ENCODE measurements at places on chromosomes 16 and 17.
A peak's percentile ranks its signal among the peaks of the same experiment; 100 is the strongest.

GRCh38 chr17:46053911-46054534, 55.0 kb downstream of the STH start:
- no peak for DNase-seq

DNA sequence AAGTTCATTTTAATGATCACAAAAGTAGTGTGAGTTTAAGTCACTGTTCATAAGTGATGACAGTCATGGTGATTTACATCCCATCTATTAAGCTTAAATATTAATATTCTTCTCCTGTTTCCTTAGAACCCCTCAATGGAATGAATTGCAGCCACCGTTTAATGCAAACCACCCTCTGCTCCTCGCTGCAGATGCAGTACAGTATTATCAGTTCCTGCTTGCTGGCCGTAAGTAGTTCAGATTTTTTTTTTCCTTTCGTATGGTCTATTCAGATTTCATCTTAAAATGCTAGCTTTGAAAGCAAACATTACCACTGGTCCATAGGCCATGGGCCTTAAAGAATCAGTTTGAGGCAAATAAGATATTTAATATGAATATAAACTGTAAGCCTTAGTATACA, 359.0 kb upstream of the TBX2 start:
- no peak for DNase-seq

- DNase-seq, result no peak
These were observed 32.5 kb upstream of the WFIKKN2 start for GRCh38 chr17:50802609-50803571.

- no peak for DNase-seq
These were observed 17.5 kb downstream of the SBK1 start for GRCh38 chr16:28309811-28310311.

DNA sequence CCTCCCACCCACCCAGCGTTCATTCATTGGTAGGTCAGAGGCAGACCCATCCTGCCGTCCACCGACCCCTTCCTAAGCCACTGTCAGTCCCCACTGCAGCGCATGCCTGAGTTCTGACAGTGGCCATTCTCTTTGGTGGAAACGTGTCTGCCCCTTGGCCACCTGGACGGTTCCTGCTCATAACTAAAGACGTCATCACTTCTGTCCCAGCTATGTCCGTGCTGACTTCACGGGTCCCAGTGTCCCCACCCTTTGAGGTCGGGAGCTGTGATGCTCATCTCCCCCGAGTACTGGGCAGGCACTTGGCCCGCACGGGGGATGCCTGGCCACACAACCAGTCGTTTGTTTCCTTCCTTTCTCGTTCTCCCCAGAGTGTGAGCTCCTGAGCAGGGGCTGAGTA, 267.1 kb downstream of the C16orf95 start:
- no peak for DNase-seq

DNA sequence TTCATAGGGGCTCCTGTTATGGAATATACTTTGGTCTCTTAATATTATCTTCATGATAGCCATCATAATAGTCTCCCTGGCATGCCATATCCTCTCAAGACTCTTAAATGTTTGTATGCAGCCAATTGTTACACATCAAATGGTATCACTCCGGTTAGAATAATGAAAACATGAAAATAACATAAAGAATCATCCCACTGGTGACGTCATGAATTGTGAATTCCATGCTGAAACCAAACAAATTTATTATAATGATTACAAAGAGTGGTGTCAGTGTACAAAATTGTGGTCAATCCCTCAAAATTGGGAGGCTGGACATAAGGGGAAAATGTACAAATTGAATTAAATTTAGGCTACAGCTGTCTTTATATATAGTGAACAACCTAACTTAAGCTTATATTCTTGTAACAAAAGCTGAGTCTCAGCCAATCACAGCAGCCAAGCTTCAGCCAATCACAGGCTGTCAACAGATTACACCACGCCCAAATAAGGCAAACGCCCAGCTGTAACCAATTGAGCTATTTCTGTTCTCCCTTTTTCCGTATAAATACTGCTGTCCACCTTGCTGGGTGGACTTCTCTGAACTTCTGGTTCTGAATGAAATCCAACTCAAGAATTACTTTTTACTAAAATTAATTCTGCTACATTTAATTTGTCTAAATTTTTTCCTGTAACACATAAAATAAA, 156.1 kb downstream of the CHD9NB start:
- no peak for DNase-seq

GRCh38 chr16:66382966-66383299, 16.4 kb downstream of the CDH5 start:
- DNase-seq, result no peak

- DNase-seq, result no peak
These were observed 30.3 kb downstream of the ATPAF2 start for GRCh38 chr17:18008496-18009268.

DNA sequence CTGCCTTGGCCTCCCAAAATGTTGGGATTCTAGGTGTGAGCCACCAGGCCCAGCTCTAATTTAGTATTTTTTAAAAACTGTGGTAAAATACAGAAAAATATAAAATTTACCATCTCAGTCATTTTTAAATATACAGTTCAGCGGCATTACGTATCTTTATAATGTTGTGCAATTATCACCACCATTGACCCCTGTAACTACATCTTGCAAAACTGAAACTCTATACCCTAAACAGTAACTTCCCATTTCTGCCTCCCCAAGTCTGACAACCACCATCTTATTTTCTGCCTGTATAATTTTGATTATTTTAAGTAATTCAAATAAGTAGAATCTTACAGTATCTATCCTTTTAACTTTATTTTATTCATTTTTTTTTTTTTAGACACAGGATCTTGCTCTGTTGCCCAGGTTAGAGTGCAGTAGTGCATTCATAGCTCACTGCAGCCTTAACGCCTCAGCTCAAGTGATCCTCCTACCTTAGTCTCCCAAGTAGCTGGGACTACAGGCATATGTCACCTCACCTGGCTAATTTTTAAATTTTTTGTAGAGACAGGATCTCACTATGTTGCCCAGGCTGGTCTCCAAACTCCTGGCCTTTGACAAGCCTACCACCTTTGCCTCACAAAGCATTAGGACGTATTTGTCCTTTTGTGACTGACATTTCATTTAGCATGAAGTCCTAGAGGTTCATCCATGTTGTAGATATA, 10.9 kb upstream of the GGA2 start:
- no peak for DNase-seq

- no peak for DNase-seq
These were observed 4.8 kb upstream of the GLG1 start for GRCh38 chr16:74611721-74612120.

DNA sequence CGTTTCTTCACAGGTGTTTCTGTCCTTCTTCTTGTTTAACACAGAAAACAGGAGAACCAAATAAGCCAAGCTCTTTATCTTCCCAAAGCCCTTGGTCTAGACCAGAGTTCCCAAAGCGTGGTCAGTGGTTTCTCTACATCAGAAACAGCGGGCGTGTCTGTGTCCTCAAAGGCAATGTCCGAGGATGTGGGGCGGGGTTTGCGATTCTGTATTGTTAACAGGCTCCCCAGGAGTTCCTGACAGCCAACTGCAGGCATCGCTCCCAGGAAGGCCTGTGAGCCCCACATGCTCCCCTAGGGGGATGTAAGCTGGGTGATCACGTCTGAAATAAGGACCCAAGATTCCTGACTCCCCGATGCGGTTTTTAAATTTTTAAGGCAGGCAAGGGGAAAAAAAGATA, 28.4 kb upstream of the SLC25A19 start:
- no peak for DNase-seq

DNA sequence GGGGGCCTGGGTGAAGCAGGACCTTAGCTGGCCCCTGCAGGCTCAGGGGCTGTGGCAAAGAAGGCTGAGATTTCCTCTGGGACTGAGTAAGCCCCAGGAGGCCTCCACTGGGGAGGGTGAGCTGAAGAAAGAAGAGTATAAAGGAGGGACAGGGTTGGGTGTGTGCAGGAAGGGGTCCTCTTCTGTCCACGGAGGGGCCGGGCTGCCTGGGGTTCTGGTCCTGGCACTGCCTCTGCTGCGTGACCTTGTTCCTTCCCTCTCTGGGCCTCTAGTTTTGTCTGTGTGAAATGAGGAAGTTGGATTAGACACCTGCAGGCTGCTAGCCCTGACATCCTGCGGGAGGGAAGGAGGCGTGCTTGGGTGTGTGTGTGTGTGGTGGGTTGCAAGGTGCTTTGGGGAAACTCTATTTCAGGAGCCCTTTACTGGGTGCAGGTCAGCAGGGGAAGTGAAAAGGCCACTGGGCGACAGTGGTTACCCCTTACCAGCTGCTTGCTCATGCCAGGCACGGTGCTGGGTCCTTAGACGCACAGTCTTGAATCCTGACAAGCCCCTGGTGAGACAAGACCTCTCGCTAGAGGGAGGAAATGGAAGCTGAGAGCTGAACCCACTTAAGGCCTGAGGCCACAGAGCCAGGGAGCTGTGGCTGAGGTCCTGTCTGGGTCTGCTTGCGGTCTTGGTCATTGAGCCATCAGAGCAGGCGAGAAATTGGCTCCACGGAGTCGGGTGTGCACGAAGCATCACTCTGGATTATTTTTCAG, 60.7 kb downstream of the OR1D5 start:
- DNase-seq, result peak; percentile 3

GRCh38 chr16:1792836-1793577, 498 bp downstream of the IGFALS start:
- no peak for DNase-seq

- DNase-seq, result no peak
These were observed 218.5 kb upstream of the RPL38 start for GRCh38 chr17:73984941-73985340.

GRCh38 chr17:40416671-40417070, 1.0 kb downstream of the TOP2A start:
- DNase-seq, result no peak

- no peak for DNase-seq
These were observed 17.1 kb downstream of the LIG3 start for GRCh38 chr17:34997355-34997862.

DNA sequence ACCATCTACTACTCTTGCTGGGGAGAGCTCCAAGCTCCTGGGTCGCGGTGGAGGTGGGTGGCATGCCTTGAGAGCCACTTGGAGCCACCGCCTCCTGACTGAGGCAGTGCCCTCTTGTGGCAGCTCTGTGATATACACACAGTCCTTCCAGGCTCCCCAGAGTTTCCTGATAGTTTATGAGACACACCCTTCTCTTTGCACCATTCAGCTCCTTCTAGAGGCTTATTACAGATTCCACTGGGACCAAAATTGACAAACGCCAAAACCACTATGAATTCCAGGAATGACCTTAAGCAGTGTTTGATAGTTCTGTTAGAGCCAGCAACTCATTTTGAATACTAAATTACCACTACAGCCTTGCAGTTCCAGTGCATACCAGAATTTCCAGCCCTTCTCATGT, 170.1 kb upstream of the CDH13 start:
- peak; percentile 74 for DNase-seq

DNA sequence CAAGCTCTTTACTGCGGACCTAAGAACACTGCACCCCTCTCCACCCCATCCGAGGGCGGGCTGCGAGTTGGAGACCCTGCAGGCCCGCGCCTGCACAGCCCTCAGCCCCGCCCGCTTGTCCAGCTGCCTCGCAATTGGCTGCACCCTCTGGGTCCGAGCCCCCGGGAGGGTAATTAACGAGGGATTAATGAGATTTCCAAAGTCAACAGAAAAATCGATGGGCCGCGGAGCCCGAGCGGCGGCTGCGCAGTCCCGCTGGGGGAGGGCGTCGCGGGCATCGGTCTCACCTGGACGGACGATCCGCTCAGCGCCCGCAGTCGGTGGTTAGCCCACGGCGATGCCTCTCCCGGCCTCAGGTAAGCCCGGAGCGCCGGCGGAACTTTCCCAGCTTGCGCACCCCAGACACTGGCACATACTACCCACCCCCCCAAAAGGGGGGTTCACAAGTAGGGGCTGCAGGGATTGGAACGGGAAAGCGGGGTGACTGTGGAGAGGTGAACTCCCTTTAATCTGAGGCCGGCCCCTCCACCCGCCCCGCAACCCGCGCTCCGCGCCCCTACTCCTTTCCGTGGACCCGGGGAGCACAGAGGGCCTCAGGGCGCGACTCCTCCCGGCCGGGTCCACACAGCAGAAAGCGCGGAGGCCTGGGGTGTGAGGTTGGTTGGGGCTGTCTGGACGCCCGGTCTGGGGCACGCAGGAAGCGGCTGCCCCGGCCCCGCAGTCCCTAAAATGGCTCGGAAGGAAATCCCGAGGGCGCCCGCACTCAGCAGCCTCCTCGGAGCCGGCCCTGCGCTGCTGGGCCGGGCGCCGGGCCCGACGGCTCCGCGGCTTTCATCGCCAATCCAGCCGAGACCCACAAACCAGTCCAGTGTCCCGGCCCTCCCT, at the start of gene OTOP3:
Gene OTOP3, plus strand, starts transcription at position 314 of the 885 bp plus-strand sequence. Its CDS starts 24 bp downstream, at position 338.
- peak; percentile 81 for DNase-seq

- DNase-seq, result no peak
These were observed 9.0 kb upstream of the C16orf95 start for GRCh38 chr16:87326151-87326571.

DNA sequence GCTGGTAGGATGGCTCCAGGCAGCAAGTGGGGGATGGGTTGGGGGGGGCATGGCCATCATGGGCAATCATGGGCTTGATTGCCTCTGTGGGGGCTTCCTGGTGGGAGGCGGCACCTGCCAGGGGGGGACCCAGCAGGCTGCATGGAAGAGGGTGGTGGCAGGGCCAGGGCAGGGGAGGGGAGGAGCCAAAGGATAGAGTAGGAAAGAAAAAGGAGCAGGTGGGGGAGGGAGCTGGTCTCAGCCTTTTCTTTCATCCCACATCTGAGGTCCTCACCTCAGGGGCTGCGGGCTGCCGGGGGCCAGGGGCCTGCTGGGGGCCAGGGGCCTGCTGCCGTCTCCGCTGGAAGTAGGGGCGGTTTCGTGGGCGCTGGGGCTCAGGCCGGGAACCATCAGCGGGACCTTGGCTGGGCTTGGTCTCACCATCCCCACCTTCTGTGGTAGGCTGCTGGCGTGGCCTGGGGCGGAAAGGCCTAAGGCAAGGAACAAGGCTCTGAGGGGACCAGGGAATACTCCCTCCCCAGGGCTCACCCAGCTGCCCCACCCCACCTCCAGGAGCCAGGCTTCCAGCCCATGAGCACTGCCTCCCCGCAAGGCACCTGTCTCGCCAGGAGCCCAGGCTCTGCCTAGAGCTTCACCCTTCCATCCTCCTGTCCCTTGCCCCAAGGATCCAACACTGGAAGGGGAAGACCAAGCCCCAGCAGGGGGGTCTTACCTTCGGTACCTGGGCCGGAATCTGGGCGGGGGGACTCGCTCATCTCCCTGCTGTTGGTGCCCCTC, 5.0 kb downstream of the YBX2 start:
- DNase-seq, result no peak

Measured in NCI-H1417 (cell line).